WTC11 (cell line): ENCODE measurements at places on chromosomes 13 and 19. TPM values are rescaled to one million over a fixed set of nuclear protein-coding genes. Genes with fewer than 3 reads are reported as not detected.

DNA sequence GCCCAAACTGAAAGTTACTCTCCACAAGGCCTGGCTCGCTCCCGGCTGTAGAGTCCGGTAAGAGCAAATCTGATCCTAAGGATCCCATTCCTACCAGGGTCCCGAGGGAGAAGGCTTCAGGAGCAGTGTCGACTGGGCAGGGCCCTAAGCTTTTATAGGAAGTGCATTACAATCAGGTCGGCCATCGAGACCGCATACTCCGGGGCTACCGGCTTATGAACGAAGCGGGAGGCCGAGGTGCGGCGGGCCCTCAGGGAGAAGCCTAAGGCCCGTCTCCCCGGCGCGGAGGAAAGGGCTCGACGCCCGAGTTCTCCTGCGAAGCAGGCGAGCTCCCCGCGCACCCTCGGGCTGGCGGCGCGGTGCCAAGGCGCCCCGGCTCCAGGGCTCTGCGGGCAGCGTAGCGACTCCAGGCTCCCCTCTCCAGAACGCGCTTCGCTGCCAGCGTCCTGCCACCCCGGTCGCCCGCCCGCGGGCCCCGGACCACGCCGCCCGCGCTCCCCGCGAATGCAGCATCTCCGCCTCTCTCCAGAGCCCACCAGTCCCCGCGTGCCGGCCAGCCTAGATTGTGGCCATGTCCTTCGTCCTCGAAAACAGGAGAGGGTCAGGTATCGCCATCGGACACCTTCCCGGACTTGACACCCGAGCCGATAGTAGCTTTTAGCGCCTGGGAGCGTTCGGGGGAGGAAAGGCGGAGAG lies 1.4 kb downstream of the EFNB2 start:
- peak overlapping the region; percentile 89 for H3K4me3 ChIP-seq
- no peaks in the 10 kb centered on the region for H3K36me3 ChIP-seq
- H3K4me1 ChIP-seq = peaks cover 59% of the 10 kb centered on the region
- DNase-seq = peak; percentile 46

DNA sequence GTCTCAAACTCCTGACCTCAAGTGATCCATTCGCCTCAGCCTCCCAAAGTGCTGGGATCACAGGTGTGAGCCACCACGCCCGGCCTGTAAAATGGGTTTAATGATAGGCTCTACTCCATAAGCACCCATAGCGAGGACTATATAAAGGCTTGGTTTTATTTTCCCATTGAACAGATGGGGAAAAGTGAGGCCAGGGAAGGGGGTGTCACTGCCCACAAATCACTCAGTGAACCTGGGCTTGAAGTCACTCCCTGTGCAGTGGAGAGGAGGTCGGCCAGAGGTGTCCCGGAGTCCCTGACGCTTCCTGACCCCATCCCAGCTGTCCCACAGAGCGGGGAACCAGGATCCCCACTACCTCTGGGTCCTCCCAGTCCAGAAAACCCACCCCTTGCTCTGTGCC lies 14.9 kb downstream of the TLE2 start:
- peaks cover 4% of the 10 kb centered on the region; the same call in 1 of the 2 replicates for H3K4me1 ChIP-seq
- H3K27me3 ChIP-seq = no peaks in the 10 kb centered on the region
- H3K4me3 ChIP-seq = no peak overlapping the region
- no peak overlapping the region for H3K27ac ChIP-seq
- DNase-seq = no peak
- H3K36me3 ChIP-seq = no peaks in the 10 kb centered on the region

DNA sequence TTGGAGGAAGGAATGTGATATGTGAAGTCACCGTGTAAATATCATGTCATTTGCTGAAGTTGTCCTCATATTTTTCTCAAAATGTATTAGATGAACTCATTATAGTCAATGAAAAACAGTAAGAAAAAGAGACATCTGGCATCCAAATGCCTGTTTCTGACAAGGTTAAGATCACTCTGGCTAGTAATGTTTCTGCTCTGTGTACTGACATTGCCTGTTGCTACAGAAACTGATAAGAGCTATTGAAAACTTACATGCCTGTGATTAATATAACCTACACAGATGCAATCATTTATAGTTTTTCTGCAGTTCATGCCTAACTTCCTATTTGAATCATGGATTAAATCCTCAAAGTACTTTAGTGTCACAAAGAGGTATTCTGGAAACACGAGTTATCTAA lies 249.8 kb downstream of the NBEA start:
- no peak for DNase-seq
- no peaks in the 10 kb centered on the region for H3K4me1 ChIP-seq
- H3K4me3 ChIP-seq = no peak overlapping the region
- peaks cover 10% of the 10 kb centered on the region for H3K36me3 ChIP-seq
- H3K27me3 ChIP-seq = no peaks in the 10 kb centered on the region
- no peak overlapping the region for H3K27ac ChIP-seq

- DNase-seq = no peak
- no peak overlapping the region for H3K27ac ChIP-seq
- peaks cover 10% of the 10 kb centered on the region for H3K27me3 ChIP-seq
- H3K4me1 ChIP-seq = peaks cover 27% of the 10 kb centered on the region
- H3K4me3 ChIP-seq = no peak overlapping the region
Measured at GRCh38 chr19:48192750-48193149, 22.3 kb downstream of the ZSWIM9 start.

DNA sequence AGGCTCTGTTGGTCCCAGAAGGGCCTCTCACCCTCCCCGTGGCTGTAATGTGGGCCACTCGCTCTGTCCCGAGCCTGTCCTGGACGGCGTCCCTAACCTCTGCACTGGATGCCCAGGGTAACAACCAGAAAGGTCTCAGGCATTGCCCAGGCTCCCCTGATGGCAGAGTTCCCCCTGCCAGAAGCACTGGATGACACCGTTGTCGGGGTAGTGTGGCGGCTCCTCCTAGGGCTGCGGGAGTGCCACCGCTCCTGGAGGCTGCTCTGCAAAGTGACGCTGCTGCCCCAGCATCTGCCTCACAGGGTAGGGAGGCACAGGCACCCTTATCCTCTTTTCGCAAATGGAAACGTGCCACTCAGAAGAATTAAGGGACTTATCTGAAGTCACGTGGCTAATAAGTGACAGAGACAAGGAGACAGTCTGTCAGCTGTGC lies 32.0 kb downstream of the MPHOSPH8 start:
- 0 out of 2 replicates have a peak overlapping the region, but pooled peaks have one; percentile 66 for H3K27ac ChIP-seq
- DNase-seq = no peak
- peaks cover 52% of the 10 kb centered on the region for H3K36me3 ChIP-seq
- no peak overlapping the region for H3K4me3 ChIP-seq
- peaks cover 6% of the 10 kb centered on the region for H3K4me1 ChIP-seq
- H3K27me3 ChIP-seq = no peaks in the 10 kb centered on the region

- DNase-seq = no peak
- peaks cover 9% of the 10 kb centered on the region for H3K36me3 ChIP-seq
- no peak overlapping the region for H3K4me3 ChIP-seq
- no peak overlapping the region for H3K27ac ChIP-seq
- no peaks in the 10 kb centered on the region for H3K4me1 ChIP-seq
Measured at GRCh38 chr13:75316427-75316826, 165.5 kb downstream of the TBC1D4 start.

GRCh38 chr13:88948501-88948900 lies 1277.3 kb downstream of the SLITRK5 start:
- no peaks in the 10 kb centered on the region for H3K27me3 ChIP-seq
- no peak overlapping the region for H3K27ac ChIP-seq
- DNase-seq = no peak
- no peaks in the 10 kb centered on the region for H3K4me1 ChIP-seq

FFAR3 gene
- total RNA-seq = not detected in 3 replicates

ZNF492 gene
- 0.09 to 0.17 TPM (median 0.11 TPM) in 3 replicates for total RNA-seq

ATP4B gene
- total RNA-seq = not detected in 3 replicates

- H3K4me3 ChIP-seq = no peak overlapping the region
- H3K36me3 ChIP-seq = no peaks in the 10 kb centered on the region
- H3K27me3 ChIP-seq = no peaks in the 10 kb centered on the region
- 0 out of 2 replicates have a peak, but pooled peaks cover 4% of the 10 kb centered on the region for H3K4me1 ChIP-seq
- no peak overlapping the region for H3K27ac ChIP-seq
Measured at GRCh38 chr13:37342205-37342604, 236.7 kb upstream of the CSNK1A1L start.

OR4F17 gene
- total RNA-seq = 0.22 to 0.25 TPM in 2 of 3 replicates, not detected in the other

DNA sequence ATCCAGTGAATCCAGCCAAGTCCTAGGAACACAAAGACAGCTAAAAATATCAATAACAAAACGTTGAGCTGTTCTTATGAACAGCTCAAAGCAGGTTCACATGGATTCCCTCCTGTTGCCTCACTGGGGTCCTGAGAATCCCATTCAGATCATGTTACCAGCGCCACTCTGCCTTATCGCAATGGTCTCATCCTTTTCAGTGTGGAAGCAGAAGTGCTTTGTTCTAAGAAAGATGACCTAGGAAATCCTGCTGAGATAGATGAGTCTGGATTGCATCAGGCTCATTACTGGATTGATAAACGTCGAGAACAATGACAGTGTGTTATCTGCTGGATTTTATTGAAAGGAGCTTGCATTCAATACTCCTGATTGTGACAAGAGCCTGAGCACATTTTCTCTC lies 87.0 kb downstream of the SLAIN1 start:
- no peak overlapping the region for H3K4me3 ChIP-seq
- peaks cover 29% of the 10 kb centered on the region for H3K4me1 ChIP-seq
- no peaks in the 10 kb centered on the region for H3K27me3 ChIP-seq
- H3K27ac ChIP-seq = 0 out of 2 replicates have a peak overlapping the region, but pooled peaks have one; percentile 0
- DNase-seq = no peak

- H3K4me1 ChIP-seq = no peaks in the 10 kb centered on the region
- H3K27ac ChIP-seq = no peak overlapping the region
- H3K36me3 ChIP-seq = no peaks in the 10 kb centered on the region
- DNase-seq = no peak
- H3K4me3 ChIP-seq = no peak overlapping the region
Measured at GRCh38 chr13:70407486-70407885, 299.2 kb upstream of the KLHL1 start.

ADAMTS10 gene
- 11.4 to 16.0 TPM (median 14.8 TPM) in 3 replicates for total RNA-seq

ICAM5 gene
- total RNA-seq = 7.3 to 8.1 TPM (median 8.0 TPM) in 3 replicates

GRCh38 chr19:36719687-36720556 lies 32.5 kb downstream of the ZNF567 start:
- H3K27me3 ChIP-seq = peaks cover 4% of the 10 kb centered on the region
- no peak overlapping the region for H3K27ac ChIP-seq

GRCh38 chr19:7294558-7295212 lies 471 bp upstream of the INSR start:
- no peak overlapping the region for H3K27ac ChIP-seq
- DNase-seq = peak; percentile 53
- H3K4me1 ChIP-seq = peaks cover 21% of the 10 kb centered on the region

GRCh38 chr19:49459388-49459787 lies 6.4 kb downstream of the ALDH16A1 start:
- no peaks in the 10 kb centered on the region for H3K4me1 ChIP-seq
- H3K27ac ChIP-seq = no peak overlapping the region
- no peak for DNase-seq
- H3K36me3 ChIP-seq = peaks cover 19% of the 10 kb centered on the region

DNA sequence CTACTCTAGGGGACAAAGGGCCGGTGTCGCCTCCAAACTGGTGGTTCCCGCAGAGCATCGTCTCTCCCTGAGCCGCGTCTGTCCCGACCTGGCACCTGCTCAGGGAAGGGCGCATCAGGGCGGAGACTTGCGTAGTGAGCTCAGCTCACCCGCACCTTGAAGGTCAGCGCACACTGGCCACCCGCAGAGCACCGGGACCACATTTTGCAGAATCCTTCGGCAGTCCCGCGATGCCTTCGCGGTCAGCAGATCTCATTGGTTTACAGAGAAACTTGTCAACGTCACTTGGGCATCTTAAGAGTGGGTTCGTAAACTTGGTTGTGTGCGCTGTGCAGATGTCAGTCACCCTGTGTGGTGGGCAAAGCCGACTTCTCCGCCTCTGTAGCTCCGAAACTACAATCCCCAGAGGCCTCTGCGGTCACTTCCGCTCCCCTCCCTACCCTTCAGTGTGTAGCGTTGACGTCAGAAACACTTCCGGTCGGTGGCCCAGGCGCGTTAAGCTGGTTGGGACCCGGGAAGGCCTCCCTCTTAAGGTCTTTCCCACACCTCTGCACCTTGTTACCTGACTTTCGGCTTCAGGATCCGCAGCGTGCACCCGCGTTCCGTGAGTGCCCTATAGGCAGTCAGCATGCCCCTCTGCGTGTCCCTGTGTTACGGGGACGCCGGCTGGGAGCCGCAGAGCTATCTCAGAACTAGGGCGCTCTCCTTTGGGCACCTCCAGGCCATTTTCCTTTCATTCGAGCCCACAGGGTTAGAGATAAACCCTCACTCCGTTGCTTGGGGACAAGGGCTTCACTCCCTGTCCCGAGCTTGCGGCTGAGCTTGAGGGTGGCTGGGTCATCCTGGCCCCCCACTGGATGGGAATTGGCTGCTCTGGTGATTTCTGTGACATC lies 36.5 kb upstream of the ZNF527 start:
- H3K4me3 ChIP-seq = peak overlapping the region; percentile 92
- H3K27me3 ChIP-seq = no peaks in the 10 kb centered on the region
- peak overlapping the region; percentile 95 for H3K27ac ChIP-seq
- peaks cover 33% of the 10 kb centered on the region for H3K36me3 ChIP-seq
- H3K4me1 ChIP-seq = peaks cover 36% of the 10 kb centered on the region

SYT3 gene
- 14.6 to 21.7 TPM (median 20.1 TPM) in 3 replicates for total RNA-seq

ITM2B gene
- 177 to 186 TPM (median 178 TPM) in 3 replicates for total RNA-seq

DNA sequence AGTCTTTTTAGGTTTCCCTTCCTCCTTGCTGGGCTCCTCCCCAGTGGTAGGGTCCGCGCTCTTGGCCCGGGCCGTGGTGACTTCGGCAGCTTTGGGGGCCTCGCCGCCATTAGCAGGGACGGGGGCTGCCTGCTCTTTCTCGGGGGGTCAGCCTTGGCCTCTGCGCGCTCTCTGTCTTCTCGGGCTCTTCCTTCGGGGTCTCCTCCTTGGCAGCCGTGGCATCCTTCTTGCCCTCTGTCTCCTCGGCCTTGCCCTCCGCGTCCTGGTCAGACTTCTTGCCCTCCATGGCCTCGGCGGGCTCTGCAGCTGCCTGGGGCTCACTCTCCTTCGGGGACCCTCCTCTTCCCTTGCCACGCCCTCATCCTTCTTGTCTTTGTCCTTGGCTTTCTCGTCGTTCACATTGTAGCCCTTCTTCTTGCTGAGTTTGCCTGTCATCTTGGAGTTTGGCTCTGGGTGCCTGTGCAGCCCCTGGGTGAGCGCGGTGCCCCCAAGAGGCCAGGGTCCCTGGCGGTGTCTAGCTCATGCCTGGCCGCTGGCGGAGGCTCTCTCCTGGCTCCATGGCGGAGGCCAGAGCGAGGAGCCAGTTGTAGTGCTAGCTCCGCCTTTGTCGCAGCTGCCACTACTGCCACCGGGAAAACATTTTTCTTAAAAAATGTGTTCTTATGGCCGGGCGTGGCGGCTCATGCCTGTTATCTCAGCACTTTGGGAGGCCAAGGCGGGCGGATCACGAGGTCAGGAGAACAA lies 283.0 kb upstream of the SGCG start:
- DNase-seq = no peak
- H3K36me3 ChIP-seq = peaks cover 49% of the 10 kb centered on the region

DNA sequence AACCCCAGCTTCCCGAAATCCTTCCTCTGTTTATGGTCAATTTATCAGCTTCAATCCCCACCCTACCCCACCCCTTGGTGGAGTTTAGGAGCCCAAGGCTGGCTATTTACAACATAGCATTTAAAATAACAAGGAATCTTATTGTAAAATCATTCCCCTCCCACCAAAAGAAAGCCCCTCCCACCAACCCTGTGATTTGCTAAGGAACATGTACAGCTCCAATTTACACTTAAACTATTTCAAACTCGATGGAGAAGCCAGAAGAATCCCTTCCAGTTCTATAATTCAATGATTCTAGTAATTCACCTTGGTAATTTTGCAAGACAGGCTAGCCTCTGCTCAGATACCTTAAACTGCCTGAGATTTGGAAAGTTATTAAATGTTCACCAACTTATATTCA lies 3.0 kb downstream of the LATS2 start:
- no peak for DNase-seq
- no peaks in the 10 kb centered on the region for H3K36me3 ChIP-seq
- no peaks in the 10 kb centered on the region for H3K27me3 ChIP-seq
- peak overlapping the region; percentile 77; the same call in 1 of the 2 replicates for H3K27ac ChIP-seq
- peak overlapping the region; percentile 77 for H3K4me3 ChIP-seq
- peaks cover 67% of the 10 kb centered on the region for H3K4me1 ChIP-seq

- H3K27me3 ChIP-seq = no peaks in the 10 kb centered on the region
- H3K36me3 ChIP-seq = peaks cover 42% of the 10 kb centered on the region
- no peak for DNase-seq
- H3K4me3 ChIP-seq = peak overlapping the region; percentile 23
- H3K4me1 ChIP-seq = peaks cover 11% of the 10 kb centered on the region
Measured at GRCh38 chr19:33005440-33005839, 33.4 kb downstream of the FAAP24 start.
